ENCODE measurements at places on chromosomes 7 and 10.

GRCh38 chr10:119131512-119132240 lies 27.8 kb downstream of the DENND10 start:
- H3K36me3 ChIP-seq: peaks cover 39% of the 10 kb centered on the region
- H3K4me3 ChIP-seq: peak overlapping the region; percentile 77
- peaks cover 38% of the 10 kb centered on the region for H3K4me1 ChIP-seq
- peak overlapping the region; percentile 89 for H3K27ac ChIP-seq
- DNase-seq: peak; percentile 29

GRCh38 chr10:128723631-128724205 lies 597.5 kb upstream of the MKI67 start:
- H3K4me3 ChIP-seq: no peak overlapping the region
- no peak for DNase-seq
- no peaks in the 10 kb centered on the region for H3K36me3 ChIP-seq
- H3K27me3 ChIP-seq: no peaks in the 10 kb centered on the region

GRCh38 chr7:43508461-43508860 lies 74.4 kb upstream of the STK17A start:
- no peaks in the 10 kb centered on the region for H3K36me3 ChIP-seq
- peaks cover 7% of the 10 kb centered on the region for H3K4me1 ChIP-seq
- no peak overlapping the region for H3K4me3 ChIP-seq
- H3K27me3 ChIP-seq: peaks cover 9% of the 10 kb centered on the region
- H3K27ac ChIP-seq: no peak overlapping the region
- no peak for DNase-seq

GRCh38 chr7:93171606-93172226 lies 23.5 kb upstream of the SAMD9L start:
- H3K4me3 ChIP-seq: no peak overlapping the region
- no peak for DNase-seq
- no peaks in the 10 kb centered on the region for H3K4me1 ChIP-seq
- peaks cover 5% of the 10 kb centered on the region for H3K36me3 ChIP-seq
- H3K27me3 ChIP-seq: peaks cover 14% of the 10 kb centered on the region
- H3K27ac ChIP-seq: no peak overlapping the region

DNA sequence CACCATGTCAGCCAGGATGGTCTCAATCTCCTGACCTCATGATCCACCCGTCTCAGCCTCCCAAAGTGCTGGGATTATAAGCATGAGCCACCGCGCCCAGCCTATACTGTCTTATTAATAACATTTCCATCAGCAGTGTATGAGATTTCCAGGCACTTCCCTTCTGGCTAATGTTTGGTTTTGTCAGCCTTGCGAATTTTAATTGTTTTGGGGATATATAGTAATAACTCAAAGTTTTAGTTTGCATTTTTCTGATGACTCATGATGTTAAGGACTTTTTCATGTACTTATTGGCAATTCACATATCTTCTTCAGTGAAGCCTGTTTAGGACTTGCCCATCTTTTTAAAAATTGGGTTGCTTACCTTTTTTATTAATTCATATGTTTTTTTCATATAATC lies 76.0 kb downstream of the TMEM270 start:
- no peak overlapping the region for H3K27ac ChIP-seq
- H3K4me1 ChIP-seq: no peaks in the 10 kb centered on the region
- H3K4me3 ChIP-seq: no peak overlapping the region
- peaks cover 15% of the 10 kb centered on the region for H3K27me3 ChIP-seq
- peaks cover 3% of the 10 kb centered on the region for H3K36me3 ChIP-seq

- no peak overlapping the region for H3K4me3 ChIP-seq
- peaks cover 17% of the 10 kb centered on the region for H3K27me3 ChIP-seq
- H3K4me1 ChIP-seq: no peaks in the 10 kb centered on the region
- no peaks in the 10 kb centered on the region for H3K36me3 ChIP-seq
Observed at GRCh38 chr7:41915871-41916270, 213.0 kb upstream of the INHBA start.

- DNase-seq: no peak
- no peaks in the 10 kb centered on the region for H3K27me3 ChIP-seq
- H3K4me3 ChIP-seq: no peak overlapping the region
- no peaks in the 10 kb centered on the region for H3K4me1 ChIP-seq
Observed at GRCh38 chr7:49398236-49398635, 375.2 kb upstream of the VWC2 start.

DNA sequence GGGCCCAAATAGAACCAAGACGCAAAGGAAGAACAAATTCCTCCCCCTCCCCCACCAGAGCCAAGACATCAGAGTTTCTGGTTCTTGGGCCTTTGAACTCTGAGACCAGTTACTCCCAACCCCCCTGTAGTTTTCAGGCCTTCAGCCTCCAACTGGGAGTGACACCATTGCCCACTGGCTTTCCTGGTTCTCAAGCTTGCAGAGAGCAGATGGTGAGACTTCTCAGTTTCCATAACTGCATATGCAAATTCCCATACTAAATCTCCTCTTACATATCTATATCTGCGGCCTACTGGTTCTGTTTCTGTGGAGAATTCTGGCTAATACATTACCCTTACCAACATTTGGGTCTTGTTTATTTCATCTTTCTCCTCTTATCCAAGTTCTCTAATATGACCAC lies 762.9 kb downstream of the GRM8 start:
- H3K4me1 ChIP-seq: no peaks in the 10 kb centered on the region
- no peak overlapping the region for H3K27ac ChIP-seq
- H3K4me3 ChIP-seq: no peak overlapping the region
- H3K27me3 ChIP-seq: no peaks in the 10 kb centered on the region
- no peaks in the 10 kb centered on the region for H3K36me3 ChIP-seq

- no peaks in the 10 kb centered on the region for H3K27me3 ChIP-seq
- DNase-seq: no peak
- H3K4me3 ChIP-seq: no peak overlapping the region
- no peaks in the 10 kb centered on the region for H3K36me3 ChIP-seq
- no peaks in the 10 kb centered on the region for H3K4me1 ChIP-seq
Observed at GRCh38 chr10:20256969-20257368, 440.7 kb downstream of the PLXDC2 start.

GRCh38 chr7:77428777-77429231 lies 12.7 kb upstream of the GSAP start:
- H3K4me1 ChIP-seq: peaks cover 30% of the 10 kb centered on the region
- H3K36me3 ChIP-seq: no peaks in the 10 kb centered on the region
- peak overlapping the region; percentile 82 for H3K27ac ChIP-seq

GRCh38 chr10:5442065-5442989 lies 30.0 kb downstream of the NET1 start:
- peaks cover 23% of the 10 kb centered on the region for H3K4me1 ChIP-seq
- DNase-seq: no peak

- DNase-seq: no peak
- no peaks in the 10 kb centered on the region for H3K27me3 ChIP-seq
- no peaks in the 10 kb centered on the region for H3K36me3 ChIP-seq
- H3K27ac ChIP-seq: no peak overlapping the region
- H3K4me1 ChIP-seq: no peaks in the 10 kb centered on the region
Observed at GRCh38 chr10:76122056-76122455, 690.6 kb downstream of the LRMDA start.

- H3K4me1 ChIP-seq: peaks cover 10% of the 10 kb centered on the region
- H3K4me3 ChIP-seq: no peak overlapping the region
- no peaks in the 10 kb centered on the region for H3K36me3 ChIP-seq
Observed at GRCh38 chr10:95391164-95391563, 100.4 kb upstream of the PDLIM1 start.

- no peak for DNase-seq
- peaks cover 5% of the 10 kb centered on the region for H3K27me3 ChIP-seq
Observed at GRCh38 chr10:33227489-33227888, 107.0 kb downstream of the NRP1 start.

- peak overlapping the region; percentile 73 for H3K27ac ChIP-seq
- H3K4me1 ChIP-seq: peaks cover 50% of the 10 kb centered on the region
- peaks cover 47% of the 10 kb centered on the region for H3K36me3 ChIP-seq
Observed at GRCh38 chr10:3774814-3775695, 10.0 kb downstream of the KLF6 start.

DNA sequence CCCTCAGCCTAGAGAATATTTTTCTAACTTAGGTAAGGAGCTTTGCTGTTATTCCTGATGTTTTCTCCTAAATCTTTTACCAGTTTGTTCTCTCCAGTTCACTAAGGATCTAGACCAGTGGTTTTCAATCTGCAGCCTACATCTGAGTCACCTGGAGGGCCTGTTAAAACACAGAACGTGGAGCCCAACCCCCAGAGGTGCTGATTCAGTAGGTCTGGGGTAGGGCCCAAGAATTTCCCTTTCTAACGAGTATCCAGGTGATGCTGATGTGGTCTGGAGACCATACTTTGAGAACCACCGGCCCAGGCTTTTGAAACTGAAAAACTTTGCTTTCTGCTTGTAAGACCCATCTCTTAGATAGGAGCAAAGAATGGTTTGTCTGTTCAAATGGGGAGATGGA lies 51.2 kb upstream of the KMT2E start:
- H3K27me3 ChIP-seq: no peaks in the 10 kb centered on the region
- DNase-seq: no peak
- H3K4me1 ChIP-seq: peaks cover 4% of the 10 kb centered on the region
- no peak overlapping the region for H3K27ac ChIP-seq
- no peak overlapping the region for H3K4me3 ChIP-seq

- DNase-seq: no peak
- H3K27ac ChIP-seq: no peak overlapping the region
- H3K4me3 ChIP-seq: no peak overlapping the region
- peaks cover 4% of the 10 kb centered on the region for H3K36me3 ChIP-seq
Observed at GRCh38 chr10:31011017-31011664, 20.5 kb downstream of the ZNF438 start.

DNA sequence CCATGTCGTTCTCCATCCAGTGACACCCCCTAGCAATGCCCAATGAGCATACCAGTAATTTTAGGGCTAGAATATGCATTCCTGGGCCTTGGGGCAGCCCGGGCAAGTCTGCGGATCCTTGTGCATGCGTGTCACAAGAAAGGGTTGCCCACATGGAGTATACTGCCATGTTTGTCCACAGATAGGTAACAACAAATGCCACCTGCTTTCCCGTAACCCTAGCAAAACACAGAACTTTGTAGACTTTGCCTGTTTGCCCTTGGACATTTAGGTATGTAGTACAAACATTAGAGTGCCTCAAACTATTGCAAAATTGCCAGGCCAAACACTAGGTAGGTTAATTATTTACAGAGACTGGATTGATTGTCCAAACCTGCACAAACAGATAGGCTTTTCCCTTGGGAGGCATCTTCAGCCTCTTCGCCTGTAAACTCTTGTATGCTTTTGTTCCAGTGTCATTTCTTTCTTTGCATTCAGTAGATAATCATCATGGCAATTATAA lies 117.0 kb downstream of the ADCY1 start:
- no peaks in the 10 kb centered on the region for H3K27me3 ChIP-seq
- no peak overlapping the region for H3K4me3 ChIP-seq
- DNase-seq: no peak
- H3K36me3 ChIP-seq: no peaks in the 10 kb centered on the region
- no peak overlapping the region for H3K27ac ChIP-seq

DNA sequence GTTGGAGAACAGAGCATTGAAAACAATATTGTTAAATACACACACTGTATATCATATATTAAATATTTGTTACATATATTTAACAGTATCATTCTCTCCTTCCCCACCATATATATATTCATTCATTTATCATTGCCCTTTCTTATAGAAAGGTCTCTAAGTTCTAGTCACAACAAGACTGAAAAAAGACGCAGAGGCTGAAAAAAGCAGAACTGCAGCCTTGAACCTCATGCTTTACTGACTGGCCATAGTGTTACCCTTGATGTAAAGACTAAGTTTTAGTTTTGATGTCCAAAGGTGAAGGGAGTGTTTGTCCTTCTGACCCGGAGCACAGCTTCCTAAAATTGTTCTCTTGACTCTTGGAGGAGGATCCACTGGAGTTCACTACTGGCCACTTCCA lies 247.9 kb downstream of the PTEN start:
- no peaks in the 10 kb centered on the region for H3K27me3 ChIP-seq
- DNase-seq: no peak
- no peak overlapping the region for H3K27ac ChIP-seq
- H3K4me1 ChIP-seq: peaks cover 27% of the 10 kb centered on the region
- H3K36me3 ChIP-seq: no peaks in the 10 kb centered on the region

DNA sequence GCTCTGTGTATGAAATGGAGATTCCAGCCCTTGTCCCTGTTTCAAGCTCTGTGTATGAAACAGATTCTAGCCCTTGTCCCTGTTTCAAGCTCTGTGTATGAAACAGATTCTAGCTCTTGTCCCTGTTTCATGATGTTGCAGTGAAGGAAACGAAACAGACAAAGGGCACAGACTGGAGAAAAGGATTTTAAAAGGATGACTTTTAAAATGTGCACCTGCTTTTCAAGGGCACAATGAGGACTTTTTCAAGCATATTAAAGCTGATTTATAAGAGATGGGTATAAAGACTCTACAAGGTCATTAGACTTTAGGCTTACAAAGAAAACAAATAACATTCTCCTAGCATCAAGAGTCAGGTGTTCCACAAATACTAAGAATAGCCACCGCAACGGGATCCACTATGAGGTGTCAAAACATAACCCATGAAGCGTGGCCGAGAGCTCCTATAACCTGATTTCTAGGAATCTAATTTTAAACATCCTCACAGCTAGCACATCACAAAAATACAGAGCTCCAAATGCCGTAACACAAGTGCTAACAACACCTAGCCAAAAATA lies 29.0 kb downstream of the DIP2C start:
- no peak for DNase-seq
- peaks cover 22% of the 10 kb centered on the region for H3K27me3 ChIP-seq
- H3K4me1 ChIP-seq: peaks cover 5% of the 10 kb centered on the region
- H3K36me3 ChIP-seq: no peaks in the 10 kb centered on the region
- no peak overlapping the region for H3K4me3 ChIP-seq

DNA sequence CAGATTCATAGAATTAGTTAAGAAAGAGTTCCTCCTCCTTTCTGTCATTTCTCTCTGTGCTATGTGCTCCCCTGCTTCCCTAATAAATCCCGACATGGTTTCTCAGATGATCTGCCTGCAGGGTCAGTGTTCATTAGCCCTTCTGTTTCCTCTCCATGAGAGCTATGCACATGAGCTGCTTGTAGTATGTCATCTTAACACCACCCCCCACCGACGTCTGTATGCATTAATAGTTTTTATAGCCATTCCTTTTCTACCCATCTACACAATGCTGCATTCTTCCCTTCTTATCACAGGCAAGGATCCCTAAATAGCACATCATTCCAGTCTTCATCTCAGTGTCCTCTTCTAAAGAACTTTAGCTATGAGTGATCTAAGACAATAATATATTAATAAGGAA lies 809.1 kb downstream of the ANKRD7 start:
- H3K27me3 ChIP-seq: no peaks in the 10 kb centered on the region
- no peak for DNase-seq
- no peaks in the 10 kb centered on the region for H3K4me1 ChIP-seq
- no peaks in the 10 kb centered on the region for H3K36me3 ChIP-seq

GRCh38 chr10:117942226-117942625 lies 104.5 kb downstream of the RAB11FIP2 start:
- H3K27ac ChIP-seq: no peak overlapping the region
- H3K36me3 ChIP-seq: no peaks in the 10 kb centered on the region
- peaks cover 2% of the 10 kb centered on the region for H3K4me1 ChIP-seq
- no peak overlapping the region for H3K4me3 ChIP-seq
- peaks cover 4% of the 10 kb centered on the region for H3K27me3 ChIP-seq

Data from activated naive CD8-positive, alpha-beta T cell treated with anti-CD3 and anti-CD28 coated beads for 36 hours (primary cell).